ENCODE measurements at places on chromosomes 5 and 9.

- DNase-seq, result no peak
Observed at GRCh38 chr5:18749763-18750162, 1115.5 kb downstream of the TAF11L14 start.

DNA sequence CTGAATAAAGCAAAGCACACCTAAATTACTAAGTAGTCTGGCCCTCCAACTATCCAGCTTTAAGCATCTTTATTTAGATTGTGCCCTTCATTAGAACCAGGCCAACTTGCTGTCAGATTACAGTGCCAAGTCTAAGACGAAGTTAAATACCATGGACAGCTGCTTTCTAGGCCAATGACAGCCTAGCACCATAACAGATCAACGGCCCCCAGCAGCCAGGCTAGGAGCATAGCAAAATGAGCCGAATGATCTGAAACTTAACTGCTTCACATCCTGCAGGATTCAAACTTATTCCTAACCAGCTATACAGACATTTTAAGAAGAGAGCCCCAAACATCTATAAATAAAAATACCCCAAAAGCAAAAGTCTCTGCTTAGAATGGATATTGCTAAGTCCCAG lies 6.8 kb downstream of the SLC24A2 start:
- no peak for DNase-seq

GRCh38 chr5:176583076-176583475 lies 26.9 kb downstream of the GPRIN1 start:
- no peak for DNase-seq

- DNase-seq, result no peak
Observed at GRCh38 chr5:22539762-22540161, 313.4 kb downstream of the CDH12 start.

GRCh38 chr5:55594671-55595070 lies 59.9 kb upstream of the PLPP1 start:
- no peak for DNase-seq

DNA sequence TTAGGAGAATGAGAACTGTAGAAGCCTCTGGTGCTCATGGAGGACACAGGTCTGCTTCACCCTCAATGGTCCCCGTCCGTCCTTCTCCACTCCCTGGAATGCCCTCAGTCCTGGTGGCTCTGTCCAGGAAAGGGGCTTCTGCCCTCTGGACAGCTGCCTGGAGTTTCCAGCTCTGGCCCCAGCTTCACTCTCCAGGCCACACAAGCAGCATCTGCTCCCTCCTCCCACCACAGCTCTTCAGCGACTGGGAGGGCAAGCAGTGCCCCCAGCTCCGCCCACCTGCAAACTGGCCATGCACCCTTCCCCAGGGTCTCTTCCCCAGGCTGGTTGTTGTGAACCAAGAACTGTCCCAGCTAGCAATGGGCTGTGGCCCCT lies 4.7 kb downstream of the SARDH start:
- DNase-seq, result no peak

DNA sequence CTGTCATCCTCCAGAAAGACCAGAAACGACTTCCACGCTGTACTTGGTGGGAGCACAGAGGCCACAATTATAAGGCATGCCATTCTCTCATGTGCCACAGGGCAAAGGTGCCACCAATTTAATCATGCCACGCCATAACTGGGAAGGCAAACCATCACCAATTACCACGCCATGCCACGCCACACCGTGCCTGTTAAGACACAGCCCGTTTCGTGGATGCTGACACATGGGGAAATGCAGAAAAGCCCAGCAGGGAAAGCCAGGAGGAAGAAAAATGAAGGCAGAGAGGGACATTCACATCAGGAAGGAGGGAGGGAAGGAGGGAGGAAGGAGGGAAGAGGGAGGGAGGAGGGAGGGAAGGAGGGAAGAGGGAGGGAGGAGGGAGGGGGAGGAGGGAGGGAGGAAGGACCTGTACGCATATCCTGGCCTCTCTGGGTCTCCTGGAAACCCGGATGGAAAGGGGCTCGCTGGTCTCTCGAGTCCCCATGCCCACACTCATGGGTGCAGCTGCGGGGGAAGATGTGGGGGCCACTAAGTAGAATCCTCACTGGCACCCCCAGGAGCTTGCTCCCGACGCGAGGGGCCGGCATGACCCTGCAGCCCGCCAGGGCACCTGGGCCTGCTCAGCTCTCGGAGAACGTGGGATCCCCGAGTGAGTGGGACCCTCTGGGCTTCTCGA lies 61.7 kb upstream of the UBAC1 start:
- DNase-seq, result no peak

DNA sequence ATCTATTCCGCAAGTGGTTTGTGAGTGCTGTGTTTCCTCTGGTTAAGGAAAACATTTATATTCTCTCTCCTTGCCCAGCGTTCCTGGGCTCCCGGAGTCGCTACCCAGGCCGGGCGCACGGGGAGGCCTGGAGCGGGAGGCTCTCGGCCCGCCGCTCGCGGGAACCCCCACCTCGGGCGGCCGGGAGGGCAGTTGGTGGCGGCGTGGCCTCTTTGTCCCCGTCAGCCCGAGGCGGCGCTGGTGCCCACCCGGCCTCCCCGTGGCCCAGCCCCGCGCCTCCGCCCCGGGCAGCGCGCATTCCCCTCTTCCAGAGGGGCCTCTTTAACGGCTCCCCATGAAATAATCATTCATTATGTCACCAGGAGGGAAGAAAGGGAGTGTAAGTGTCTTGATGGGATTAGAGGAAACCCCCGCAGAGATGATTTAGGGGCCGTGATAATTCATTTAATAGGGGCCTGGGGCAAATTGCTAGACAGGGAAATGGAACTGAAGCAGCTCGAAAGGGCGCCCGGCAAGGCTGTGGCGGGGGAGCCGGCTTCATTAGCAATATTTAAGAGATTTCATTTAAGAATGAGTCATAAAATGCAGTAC lies 181.9 kb upstream of the TBCA start:
- no peak for DNase-seq

GRCh38 chr5:59460368-59461153 lies 433.0 kb downstream of the PDE4D start:
- no peak for DNase-seq

- peak; percentile 9 for DNase-seq
Observed at GRCh38 chr9:131776473-131776872, 36.6 kb upstream of the RAPGEF1 start.

- DNase-seq, result no peak
Observed at GRCh38 chr5:129246088-129246487, 151.5 kb downstream of the ISOC1 start.

DNA sequence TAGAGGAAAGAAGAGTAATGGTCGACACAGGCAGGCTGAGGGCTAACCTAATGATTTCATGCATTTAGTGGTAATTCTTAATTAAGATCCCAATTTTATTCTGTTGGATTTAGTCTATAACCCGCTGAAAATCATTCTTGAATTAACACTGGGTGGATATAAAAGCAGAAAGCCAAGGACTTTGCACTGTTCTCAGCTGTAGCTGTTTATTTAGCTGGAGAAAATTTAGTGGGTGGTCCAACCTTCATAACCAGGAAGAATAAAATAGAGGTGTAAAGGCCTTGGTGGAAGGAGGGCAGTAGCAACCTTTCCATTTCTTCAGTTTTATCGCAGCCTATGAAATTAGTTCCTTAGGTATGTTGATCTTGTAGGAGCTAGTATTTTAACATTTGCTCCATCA lies 92.3 kb downstream of the GHR start:
- no peak for DNase-seq

GRCh38 chr9:120379611-120380010 lies 200.4 kb downstream of the CDK5RAP2 start:
- no peak for DNase-seq

- DNase-seq, result no peak
Observed at GRCh38 chr9:33341182-33341581, 50.9 kb downstream of the NFX1 start.

DNA sequence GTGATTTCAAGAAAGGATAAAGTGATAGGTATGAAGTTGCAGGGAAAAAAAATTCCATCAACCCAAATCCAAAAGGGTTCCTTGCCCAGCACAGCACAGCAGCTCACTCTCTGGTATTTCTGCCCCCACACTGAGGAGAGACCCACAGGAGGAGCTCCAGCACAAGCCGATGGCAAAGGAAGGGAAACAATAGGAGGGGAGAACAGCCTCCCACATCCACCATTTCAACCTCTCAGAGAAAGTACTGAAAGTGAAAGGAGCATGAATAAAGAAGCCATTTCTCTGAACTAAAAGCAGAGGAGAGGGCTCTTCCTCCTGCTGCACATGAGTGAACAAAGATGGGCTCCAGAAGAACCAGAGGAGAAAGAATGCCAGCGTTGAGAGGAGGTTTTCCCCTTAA lies 54.9 kb upstream of the ZSWIM6 start:
- DNase-seq, result no peak

DNA sequence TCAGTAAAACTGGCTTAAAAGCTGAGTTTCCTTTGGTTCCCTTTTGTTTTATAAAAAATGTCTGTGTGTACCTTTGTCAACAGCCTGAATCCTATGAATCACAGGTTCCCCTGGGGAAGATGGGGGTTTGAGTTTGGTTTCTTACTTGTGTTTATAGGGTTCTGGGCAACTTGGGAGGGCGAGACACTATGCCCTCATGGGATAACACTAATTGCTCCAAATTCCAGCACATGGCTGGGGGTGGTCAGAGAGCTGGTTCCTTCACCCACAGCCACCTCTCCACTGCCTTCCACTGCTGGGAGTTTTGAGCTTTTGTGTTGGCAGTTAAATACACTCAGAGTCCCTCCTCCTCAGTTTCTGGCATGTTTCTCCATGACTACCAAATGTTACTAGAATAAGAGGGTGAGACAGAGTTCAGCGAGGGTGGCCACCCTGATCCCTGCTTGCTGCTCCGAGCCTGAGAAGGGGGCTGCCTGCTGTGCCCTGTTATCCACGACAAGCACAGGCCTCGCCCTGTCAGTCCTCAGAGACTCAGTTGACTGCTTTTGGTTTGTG lies 83.0 kb upstream of the EPB41L4B start:
- DNase-seq, result no peak

DNA sequence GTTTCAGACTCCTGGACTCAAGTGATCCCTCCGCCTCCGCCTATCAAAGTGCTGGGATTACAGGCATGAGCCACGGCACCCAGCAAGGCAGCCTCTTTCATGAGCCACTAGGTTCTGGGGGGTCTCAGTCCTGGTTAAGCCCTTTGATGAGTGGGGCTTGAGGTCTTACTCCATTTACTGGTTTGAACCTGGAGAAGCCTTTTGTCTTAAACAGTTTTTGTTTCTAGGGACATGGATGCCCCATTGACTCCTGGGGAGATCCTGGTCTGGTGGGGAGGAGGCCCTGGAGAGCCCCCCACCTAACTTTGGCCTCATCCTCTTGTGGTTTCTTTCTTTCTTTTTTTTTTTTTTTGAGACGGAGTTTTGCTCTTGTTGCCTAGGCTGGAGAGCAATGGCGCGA lies 6.7 kb downstream of the PRRC2B start:
- no peak for DNase-seq

DNA sequence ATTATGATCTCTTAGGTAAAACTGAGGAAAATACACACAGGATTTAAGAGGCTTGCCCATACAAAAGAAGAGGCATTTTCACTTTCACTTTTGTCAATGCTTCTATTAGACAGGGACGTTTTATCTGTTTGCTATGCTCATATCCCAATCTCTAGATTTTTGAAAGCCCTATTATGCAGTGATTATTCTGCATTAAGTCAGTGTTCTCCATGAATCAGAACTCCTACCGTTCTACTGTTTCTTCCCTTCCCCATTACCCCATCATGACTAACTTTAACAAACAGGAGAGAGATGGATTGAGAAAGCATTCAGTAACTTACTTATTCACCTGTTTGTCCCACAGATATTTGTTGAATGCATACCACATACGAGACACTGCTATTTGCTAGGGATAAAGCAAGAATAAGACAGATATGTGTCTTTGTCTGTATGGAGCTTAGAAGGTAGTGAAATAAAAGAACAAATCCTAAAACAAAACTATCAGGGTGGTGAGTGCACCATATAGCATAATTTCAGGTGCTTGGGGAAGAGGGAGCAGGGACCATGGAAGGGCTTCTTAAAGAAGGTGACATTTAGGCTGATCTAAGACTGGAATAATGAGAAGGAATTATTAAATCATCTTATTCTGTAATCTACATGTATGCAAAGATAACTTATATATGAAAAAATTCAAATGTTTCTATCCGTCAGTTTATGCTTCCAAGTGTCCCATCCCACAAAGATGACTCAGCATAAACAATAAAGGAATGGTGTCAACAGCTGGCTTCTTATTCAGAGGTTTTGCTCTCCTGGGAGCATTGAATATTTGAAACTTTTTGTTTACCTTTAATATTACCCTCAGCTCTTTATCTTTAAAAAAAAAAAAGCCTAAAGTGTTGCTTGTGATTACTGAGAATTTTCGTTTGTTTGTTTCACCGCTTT lies 328.1 kb downstream of the HINT1 start:
- DNase-seq, result no peak

DNA sequence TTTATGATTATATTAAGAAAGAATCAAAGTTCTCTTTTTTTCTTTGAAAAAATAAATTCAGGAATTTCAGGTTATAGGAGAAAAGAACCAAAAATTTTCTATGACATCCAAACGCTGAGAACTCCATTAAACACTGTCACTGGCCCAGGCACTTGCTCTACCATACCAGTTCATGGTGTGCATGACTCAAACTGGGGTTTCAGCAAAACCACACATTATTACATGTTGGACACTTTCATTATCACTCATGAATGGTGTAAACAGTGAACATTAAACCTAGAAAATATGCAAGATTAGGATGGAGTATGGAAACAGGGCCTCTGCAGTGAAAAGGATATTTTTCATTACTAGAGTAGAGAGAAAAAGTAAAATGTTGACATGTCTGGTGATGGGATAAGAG lies 369.9 kb upstream of the FAM174A start:
- DNase-seq, result no peak

GRCh38 chr5:41414598-41414997 lies 95.8 kb downstream of the PLCXD3 start:
- no peak for DNase-seq

- no peak for DNase-seq
Observed at GRCh38 chr5:74954919-74955318, 88.7 kb upstream of the FAM169A start.

GRCh38 chr5:102764381-102765004 lies 9.4 kb downstream of the PAM start:
- DNase-seq, result no peak

GRCh38 chr5:24492229-24492628 lies 152.5 kb downstream of the CDH10 start:
- no peak for DNase-seq

- DNase-seq, result no peak
Observed at GRCh38 chr5:149072376-149072775, 9.5 kb upstream of the SH3TC2 start.

DNA sequence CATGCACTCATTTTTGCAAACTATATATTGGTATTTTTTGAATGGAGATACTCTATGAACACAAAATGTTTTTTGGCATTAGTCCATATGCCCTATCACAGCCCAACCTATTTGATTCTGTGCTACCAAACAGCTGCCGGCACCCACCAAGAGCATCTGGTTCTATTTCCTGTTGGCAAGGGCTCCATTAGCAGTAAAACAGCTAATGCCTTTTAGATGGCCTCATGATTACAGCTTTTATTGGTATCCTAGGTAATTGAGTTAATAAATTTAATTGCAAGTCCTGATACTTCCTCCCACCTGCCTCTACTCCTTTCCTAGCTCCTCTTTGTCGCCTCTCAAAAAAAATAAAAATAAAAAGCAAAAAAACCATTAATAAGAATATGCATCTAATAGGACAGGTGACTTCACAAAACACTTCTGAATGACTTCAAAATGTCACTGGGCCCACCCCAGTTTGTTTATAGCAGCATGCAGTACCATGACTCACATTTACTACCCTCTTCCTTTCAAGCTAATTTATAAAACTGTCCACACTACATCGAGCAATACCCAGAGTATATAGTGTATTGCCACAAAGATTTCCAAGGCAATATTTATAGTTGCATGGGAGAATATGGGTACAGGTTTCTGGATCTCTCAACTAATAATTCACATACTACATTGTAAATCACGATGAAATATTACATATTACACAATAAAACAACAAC lies 620.4 kb downstream of the SLCO4C1 start:
- no peak for DNase-seq

Data from activated naive CD4-positive, alpha-beta T cell (primary cell).